ENCODE measurements at places on chromosomes 1 and 21.

DNA sequence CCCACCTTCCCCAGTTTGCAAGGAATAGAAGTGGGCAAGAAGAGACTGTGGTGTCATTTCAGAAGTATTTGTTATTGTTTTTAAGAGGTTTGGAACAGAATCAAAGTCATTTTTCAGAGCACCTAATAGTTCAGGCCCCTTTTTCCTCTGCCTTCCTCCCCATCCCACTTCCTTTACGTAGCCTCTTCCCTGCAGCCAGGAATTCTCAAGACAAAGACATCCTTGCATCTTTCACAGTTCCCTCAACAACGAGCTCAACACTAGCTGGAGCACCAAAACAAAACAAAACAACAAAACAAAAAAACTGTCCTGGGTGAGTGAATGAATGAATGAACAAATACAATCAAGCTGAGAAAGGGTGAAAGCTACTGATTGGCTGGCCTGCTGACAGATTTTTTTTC, 7.0 kb downstream of the PALMD start:
- no peak for DNase-seq

- DNase-seq: peak; percentile 65
Observed at GRCh38 chr1:160219062-160219929, 14.1 kb downstream of the PEA15 start.

- no peak for DNase-seq
Observed at GRCh38 chr1:93775224-93775623, 93.6 kb upstream of the BCAR3 start.

- DNase-seq: no peak
Observed at GRCh38 chr1:82604524-82604923, 803.8 kb downstream of the ADGRL2 start.

DNA sequence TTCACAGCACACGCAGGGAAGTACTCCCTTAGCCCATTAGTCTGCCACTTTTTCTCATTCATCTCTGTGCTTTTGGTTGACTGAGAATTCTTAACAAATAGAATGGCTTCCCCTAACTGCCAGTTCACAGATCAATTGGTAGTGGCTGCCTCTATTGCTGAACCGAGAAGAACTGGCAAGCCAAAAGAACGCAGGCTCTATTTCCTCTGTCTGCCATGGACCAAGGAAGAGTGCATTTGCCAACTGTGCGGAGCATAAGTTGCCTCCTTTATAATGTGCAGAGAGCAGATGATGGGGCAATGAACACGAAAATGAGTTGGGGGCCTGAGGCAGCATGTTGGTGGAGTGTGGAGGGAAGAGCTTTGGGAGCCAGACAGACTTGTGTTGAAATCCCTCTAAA, 483.1 kb upstream of the CAMK1G start:
- no peak for DNase-seq

DNA sequence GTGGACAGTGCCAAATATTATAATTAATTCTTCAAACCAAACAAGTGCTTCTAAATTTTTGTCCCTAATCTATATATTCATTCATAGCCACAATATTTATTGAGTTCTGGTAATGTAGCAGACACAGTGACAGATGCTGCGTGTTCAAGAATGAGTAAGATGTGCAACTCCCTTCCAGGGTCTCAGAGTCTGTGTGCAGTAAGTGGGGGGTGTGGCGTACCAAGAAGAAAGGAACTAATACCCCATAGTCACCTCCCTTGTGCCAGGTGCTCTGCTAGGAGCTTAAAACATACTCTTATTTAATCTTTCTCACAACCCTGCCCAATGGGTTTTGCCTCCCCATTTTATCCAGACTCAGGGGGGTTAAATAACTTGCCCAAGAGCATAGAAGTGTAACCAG, 358.7 kb downstream of the BARHL2 start:
- DNase-seq: no peak

DNA sequence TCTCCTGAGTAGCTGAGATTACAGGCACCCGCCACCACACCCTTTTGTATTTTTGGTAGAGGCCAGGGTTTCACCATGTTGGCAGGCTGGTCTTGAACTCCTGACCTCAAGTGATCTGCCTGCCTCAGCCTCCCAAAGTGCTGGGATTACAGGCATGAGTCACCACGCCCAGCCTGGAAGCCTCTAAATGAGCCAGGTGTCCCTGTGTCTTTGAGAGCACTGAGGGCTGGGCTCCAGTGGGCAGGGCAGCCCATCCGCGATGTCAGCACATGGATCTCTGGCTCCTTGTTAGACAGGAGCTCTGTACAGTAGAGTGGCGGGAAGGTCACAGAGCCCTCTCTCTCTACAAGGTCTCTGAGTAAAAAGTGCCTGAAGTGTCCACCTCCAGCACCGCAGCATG, 124.3 kb downstream of the PGBD5 start:
- no peak for DNase-seq

GRCh38 chr1:40409467-40409866, 35.9 kb downstream of the SMAP2 start:
- no peak for DNase-seq

DNA sequence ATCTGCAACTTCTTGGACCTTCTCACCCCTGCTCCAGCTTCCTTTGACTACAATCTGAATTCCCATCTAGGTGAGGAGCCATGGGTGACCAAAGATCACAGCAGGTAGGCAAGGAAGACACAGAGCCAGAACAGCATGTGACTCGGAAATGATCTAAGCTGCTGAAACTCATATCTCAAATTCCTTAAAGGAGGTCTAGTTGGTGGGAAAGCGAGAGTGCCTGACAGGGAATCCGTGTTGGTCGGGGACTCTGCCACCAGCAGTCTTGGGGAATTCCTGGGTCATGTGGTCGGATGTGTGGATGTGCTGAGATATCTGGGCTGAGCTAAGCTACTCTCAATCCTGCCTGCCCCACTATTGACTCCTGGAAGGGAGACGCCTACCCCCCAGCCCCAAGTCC, 3.2 kb upstream of the NUAK2 start:
- no peak for DNase-seq
